ENCODE measurements at places on chromosomes 3 and 15.

DNA sequence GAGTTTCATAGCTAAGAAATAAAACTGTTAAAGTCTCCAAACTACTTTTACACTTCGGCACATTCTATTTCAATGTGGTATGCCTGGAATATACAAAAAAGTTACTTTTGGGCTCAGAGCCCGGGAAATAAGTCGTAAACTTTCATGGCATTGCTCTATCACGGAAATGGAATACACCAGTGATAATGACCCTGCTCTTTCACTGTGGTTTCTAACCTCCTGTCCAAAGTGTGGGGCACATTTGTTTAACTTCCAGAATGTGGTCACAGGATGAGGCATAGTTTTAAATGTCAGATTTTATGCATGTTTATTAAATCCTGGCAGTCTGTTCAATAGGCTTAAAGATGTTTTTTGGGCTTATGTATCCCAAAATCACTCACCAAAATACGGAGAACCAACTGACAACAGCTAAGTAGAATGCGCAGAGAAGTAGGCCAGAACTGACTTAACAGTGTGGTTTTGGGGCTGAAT lies 5.1 kb downstream of the CXCR6 start:
- DNase-seq = no peak

DNA sequence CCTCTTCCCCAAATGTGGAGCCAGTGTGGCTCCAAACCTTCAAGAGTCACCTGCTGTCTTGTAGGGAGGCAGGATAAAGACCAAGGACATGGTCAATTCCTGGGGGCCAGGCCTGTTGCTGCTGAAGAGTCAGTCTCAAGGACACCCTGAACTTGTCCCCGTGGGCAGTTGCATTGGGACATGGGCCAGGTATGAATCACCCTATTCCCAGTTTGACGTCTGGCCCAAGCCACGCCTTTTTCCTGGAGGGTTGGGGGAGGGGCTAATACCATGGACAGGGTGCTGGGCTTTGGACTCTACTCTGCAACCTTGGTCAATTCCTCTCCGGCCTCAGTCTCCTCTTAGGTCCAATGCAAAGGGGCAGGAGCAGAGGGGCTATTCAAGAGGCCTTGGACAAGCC lies 10.4 kb downstream of the ATP2B2 start:
- DNase-seq = no peak

DNA sequence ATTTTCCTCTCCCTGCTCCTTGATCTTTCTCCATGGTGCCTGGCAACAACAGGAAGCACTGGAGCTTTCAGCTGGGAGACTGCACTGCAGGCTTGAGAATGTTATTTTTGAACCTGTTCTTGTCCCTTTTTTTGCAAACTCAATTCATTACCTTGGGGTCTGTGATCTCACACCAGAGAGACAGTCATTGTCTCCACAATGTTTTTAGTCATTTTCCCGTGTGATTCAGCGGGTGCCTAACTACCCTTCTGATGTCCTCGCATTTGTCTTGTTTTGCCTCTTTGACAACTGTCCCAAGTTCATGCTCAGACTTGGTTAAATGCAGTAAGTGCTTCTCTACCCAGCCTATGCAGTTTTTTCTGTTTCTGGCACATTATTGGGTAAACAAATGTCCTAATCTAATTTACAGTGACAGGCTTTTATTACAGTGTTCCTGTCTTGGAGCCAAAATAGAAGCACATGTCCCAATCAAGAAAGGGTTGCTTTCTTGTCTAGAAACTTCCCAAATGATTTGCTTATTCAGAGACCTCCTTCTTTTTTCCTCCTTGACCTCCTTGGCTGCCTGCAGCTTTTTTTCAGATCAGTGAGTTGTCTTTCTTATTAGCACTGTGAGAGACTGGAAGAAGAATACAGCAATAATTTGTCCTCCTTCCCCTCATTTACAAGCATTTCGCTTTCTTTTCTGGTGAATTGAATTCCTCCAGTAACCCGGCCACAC lies 162.4 kb downstream of the NSUN3 start:
- DNase-seq = no peak

GRCh38 chr3:55203006-55203405 lies 275.1 kb upstream of the LRTM1 start:
- DNase-seq = no peak

GRCh38 chr3:94904156-94904674 lies 841.4 kb downstream of the NSUN3 start:
- DNase-seq = no peak

- DNase-seq = no peak
Measured at GRCh38 chr15:98981851-98982722, 25.5 kb downstream of the PGPEP1L start.

- DNase-seq = peak; percentile 88
Measured at GRCh38 chr3:157089455-157090221, 70.3 kb downstream of the CCNL1 start.

- no peak for DNase-seq
Measured at GRCh38 chr3:55661141-55661540, 174.0 kb upstream of the WNT5A start.

DNA sequence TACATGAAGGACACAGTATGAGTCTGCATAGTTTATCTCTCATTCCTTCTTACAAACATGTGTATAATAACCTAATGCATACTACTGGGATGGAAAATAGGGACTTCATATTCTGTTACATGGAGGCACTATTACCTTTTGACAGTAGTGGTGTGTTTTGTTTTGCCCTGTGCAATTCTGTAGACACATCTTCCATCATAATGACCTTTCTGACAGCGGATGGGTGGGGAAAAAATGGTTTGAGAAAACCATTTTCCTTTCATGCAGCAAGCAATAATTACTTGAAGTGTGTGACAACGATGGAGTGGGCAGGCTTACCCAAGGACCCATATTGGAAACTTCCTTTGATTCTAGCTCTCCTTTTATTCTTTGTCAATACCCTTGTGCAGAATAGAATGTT lies 153.6 kb upstream of the ONECUT1 start:
- no peak for DNase-seq

GRCh38 chr3:161372321-161373260 lies 1.3 kb upstream of the SPTSSB start:
- DNase-seq = no peak

DNA sequence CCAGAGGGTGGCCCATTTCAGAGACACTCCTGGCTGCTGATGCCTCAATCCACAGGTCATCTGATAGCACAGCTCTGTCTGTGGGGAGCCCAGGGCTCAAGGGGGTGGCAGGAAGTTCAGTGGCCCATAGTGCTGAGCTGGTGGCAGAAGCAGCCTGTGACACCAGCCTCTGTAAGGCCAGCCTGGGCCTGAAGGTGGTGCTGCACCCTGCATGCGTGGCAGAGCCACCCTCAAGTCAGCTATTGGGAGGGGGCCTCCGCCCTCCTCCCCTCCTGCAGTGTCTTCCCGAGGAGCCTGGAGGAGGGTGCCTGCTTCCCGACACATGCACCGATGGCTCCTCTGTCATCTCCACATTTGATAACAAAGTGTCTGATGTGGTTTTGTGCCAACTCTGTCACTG lies 3.0 kb downstream of the PLA1A start:
- no peak for DNase-seq

DNA sequence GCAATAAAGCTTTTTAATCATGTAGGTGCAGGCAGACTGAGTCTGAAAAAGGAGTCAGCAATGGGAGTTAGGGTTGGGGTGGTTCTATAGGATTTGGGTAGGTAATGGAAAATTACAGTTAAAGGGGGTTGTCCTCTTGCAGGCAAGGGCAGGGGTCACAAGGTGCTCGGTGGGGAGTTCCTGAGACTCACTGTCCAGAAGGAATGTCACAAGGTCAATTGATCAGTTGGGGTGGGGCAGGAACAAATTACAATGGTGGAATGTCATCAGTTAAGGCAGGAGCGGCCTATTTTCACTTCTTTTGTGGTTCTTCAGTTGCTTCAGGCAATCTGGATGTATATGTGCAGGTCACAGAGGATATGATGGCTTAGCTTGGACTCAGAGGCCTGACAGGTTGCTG lies 13.9 kb downstream of the CCR5AS start:
- no peak for DNase-seq

All from CD14-positive monocyte (primary cell).